ENCODE measurements at places on chromosomes 7 and 10.

GRCh38 chr7:132655131-132655727 lies 79.0 kb upstream of the PLXNA4 start:
- DNase-seq = no peak

GRCh38 chr10:105925045-105925785 lies 1239.3 kb downstream of the SORCS1 start:
- no peak for DNase-seq

- DNase-seq = no peak
These were observed 313.0 kb upstream of the AOAH start for GRCh38 chr7:37037286-37037685.

- no peak for DNase-seq
These were observed 202.5 kb upstream of the SHH start for GRCh38 chr7:156014808-156015207.

- DNase-seq = no peak
These were observed 260.0 kb downstream of the GRID1 start for GRCh38 chr10:86106616-86107015.

GRCh38 chr10:119817991-119818888 lies 54.4 kb downstream of the MCMBP start:
- no peak for DNase-seq

GRCh38 chr7:11727864-11728263 lies 104.1 kb downstream of the THSD7A start:
- no peak for DNase-seq

- no peak for DNase-seq
These were observed 263.6 kb upstream of the ZMIZ1 start for GRCh38 chr10:78805176-78805575.

- DNase-seq = no peak
These were observed at the start of gene GTF2I for GRCh38 chr7:74657692-74658177. Gene GTF2I (plus strand): TSS chr7:74657718. CDS start chr7:74689129, 31,411 bp downstream.

- no peak for DNase-seq
These were observed 213.9 kb upstream of the PPP2R2D start for GRCh38 chr10:131686781-131687420.

DNA sequence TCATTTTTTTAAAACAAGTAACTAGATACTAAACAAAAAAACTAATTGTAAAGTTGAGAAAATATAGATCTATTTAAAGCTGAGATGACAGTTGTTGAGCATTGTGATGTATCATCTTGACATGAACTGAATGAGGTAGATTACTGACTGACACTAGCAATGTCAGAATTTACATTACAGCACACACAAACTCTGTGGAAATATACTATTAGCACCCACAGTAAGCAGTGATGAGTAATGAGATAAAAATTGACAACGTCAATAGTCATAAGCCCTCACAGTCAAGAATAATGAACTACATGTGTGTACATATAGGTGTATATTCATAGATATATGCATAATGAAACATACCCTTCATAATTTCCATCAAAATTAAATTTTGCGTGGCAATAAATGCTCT lies 368.4 kb downstream of the TFEC start:
- DNase-seq = no peak

- no peak for DNase-seq
These were observed 28.1 kb downstream of the LRRC72 start for GRCh38 chr7:16554518-16555236.

DNA sequence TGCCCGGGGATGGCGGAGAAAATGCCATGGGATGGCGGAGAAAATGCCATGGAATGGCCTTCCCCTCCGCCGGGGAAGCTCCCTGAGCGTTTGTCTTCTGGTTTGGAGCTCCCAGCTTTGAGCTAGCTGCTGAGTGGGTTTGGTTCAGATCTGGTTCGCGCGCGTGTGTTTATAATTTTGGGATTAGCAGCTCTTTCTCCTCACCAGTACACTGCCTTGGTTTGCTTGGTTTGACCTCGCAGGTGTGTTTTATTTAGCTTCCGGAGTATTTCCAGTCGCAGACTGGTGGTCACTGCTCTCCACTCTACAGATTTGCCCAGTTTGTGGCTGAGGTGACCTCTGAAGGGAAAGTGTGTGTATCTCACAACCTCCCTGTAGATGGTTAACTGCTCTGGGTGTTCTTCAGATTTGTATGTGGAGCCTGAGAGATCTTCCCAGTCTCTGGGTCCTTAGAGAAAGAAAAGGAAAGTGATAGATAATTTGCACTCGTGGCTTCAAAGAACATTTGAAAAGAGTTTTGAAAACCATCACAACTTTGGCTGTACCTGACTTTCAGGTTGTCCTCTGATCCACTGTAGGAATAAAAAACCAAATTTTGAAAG lies 597 bp downstream of the ZNF277 start:
- peak; percentile 54 for DNase-seq

DNA sequence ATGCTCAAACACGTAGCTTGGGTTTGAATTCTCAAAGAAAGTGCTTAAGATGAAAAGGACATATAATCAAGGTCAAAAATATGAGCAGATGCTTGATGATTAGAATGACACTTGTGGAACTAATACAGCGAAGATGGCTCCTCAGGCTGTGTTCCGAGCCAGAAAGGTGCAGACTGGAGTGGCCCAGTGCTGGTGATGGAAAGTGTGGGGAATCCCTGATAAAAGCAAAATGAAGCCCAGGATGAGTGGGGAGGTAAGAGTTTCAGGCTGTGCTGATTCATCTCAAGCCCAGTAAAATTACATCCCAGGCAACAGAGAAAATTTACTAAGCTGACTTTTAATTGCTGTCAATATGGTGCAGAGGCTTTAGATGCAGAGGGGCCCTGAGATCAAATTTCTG lies 77.8 kb upstream of the IKZF1 start:
- DNase-seq = no peak

GRCh38 chr7:27516421-27516820 lies 146.3 kb downstream of the HIBADH start:
- DNase-seq = no peak

DNA sequence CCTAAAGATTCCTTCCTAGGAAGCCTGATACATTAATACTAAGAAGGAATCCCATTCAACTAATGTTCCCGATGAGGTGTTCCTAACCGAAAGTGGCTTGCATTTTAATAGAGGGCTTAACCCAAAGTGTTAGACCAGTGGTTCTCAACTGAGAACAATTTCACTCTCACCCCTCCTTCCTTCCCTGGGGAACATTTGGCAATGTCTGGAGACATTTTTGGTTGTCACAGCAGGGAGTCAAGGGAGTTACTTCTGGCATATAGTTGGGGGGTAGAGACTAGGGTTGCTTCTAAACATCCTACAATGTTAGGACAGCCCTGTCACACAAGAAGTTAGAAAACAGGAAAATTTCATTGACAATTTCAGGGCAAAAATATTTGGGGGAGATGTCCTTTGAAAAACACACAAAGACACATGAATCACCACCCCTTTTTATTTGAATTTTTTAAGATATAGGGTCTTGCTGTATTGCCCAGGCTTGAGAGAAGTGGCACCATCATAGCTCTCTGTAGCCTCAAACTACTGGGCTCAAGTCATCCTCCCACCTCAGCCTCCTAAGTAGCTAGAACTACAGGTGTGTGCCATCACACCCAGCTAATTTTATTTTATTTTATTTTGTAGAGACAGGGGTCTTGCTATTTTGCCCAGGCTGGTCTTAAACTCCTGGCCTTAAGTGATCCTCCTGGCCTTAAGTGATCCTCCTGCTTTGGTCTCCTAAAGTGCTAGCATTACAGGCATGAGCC lies 50.7 kb downstream of the WNT2 start:
- no peak for DNase-seq

DNA sequence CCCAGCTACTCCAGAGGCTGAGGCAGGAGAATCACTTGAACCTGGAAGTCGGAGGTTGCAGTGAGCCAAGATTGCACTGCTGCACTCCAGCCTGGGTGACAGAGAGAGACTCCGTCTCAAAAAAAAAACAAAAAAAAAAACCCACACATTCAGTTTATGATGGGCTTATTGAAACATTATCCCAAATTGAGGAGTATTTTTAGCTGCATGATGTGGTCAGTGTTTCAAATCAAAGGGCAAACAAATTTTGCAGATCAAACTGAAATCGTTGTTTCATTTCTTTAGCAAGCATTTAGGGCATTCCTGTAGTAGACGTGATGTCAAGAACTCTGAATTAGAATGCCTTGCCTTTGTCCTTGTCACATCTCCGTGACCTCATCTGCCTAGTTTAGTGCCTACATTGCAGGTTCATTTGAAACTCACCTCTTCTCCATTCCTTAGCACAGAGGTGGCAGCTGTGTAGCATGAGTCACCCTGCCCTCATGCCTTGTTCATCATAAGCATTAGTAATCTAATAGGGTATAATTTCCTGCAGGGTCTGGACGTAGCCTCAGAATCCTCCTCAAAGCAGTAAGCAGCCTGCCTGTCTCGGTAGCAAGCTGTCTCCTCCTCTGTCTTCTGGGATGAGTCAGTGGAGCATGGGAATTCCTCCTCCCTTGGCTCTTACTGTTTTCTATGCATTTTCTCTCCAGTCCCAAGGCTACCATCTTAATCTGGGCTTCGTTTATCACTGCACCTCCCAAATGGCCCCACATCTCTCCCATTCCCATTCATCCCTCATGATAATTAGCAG lies 73.8 kb downstream of the CUL1 start:
- DNase-seq = peak; percentile 68

GRCh38 chr7:34373940-34374339 lies 284.1 kb upstream of the NPSR1 start:
- no peak for DNase-seq

GRCh38 chr7:226281-226895 lies 34.0 kb downstream of the FAM20C start:
- DNase-seq = no peak

GRCh38 chr7:130741331-130741995 lies 7.5 kb upstream of the KLF14 start:
- no peak for DNase-seq

GRCh38 chr10:101843032-101844021 lies at the start of gene KCNIP2:
Gene KCNIP2 (minus strand): TSS chr10:101843800. CDS start chr10:101843568, 232 bp downstream.
- no peak for DNase-seq

GRCh38 chr7:82443547-82444219 lies at the start of gene CACNA2D1:
Gene CACNA2D1 (minus strand): TSS chr7:82443777.
- DNase-seq = peak; percentile 60

- no peak for DNase-seq
These were observed 107.3 kb upstream of the SGCE start for GRCh38 chr7:94763268-94763667.

- DNase-seq = no peak
These were observed 73.1 kb downstream of the LANCL2 start for GRCh38 chr7:55438085-55438756.

GRCh38 chr7:134731616-134732015 lies 47.8 kb upstream of the CALD1 start:
- DNase-seq = peak; percentile 41

GRCh38 chr7:17939606-17940301 lies 540 bp downstream of the SNX13 start:
- DNase-seq = peak; percentile 46

GRCh38 chr7:91107460-91107859 lies 156.8 kb upstream of the FZD1 start:
- DNase-seq = no peak

DNA sequence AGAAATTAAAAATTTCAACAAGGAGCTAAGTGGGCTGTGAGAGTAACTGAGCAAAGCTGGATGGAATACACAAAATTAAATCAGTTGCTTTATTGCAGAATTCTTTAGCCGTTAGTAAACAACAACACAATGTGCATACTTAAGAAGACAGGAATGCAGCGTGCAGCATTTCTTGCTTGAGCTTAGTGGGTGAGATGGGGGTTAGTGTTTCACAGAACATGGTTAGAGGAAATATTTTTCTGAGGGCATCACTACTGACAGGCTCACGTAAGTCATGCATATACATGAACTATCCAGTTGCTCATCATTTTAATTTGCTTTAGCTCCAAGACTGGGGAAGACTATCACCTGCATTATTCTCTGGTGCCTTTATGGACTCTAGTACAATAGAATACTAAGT lies 80.8 kb downstream of the CD36 start:
- no peak for DNase-seq

DNA sequence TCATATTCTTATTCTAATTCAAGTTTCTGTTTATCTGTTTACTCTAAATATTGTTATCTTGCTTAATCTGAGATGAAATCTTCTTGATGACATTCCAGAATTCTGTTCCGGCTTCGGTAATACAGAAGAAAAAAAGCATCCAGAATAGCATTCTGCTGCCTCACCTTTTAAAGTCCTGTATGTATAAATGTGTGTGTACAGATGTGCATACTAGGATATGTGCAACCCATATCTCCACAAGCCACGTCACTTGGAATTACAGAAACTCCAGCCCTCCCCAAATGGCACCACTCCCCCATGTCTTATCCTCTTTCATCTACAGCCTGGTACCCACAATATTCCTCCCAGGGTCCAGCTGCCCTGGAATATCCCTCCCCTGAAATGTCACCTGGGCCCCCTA lies 27.9 kb upstream of the USP6NL start:
- DNase-seq = no peak
